Upper lobe of left lung (tissue), 6 donors: ENCODE measurements at places on chromosomes 7 and 10.

DNA sequence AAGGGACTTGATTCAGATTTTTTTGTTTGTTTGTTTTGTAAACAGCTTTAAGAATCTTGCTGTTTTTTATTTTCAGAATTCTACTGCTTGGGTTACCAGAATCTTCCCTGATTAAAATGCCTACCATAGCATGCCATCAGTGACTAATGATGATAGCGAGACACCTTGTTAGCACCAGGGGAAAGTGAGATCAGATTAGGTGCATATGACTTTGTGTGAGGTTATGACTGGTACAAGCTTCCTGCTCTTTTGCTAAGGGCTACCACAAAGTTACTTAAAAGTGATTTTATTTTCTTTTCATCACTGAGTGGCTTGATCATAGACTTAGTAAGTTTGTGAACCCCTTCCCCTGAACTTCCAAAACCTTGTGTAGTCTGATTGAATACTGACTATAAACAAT lies 93.5 kb downstream of the SND1 start:
- no peak for DNase-seq
- no peak overlapping the region for H3K27ac ChIP-seq
- H3K4me3 ChIP-seq = no peak overlapping the region
- H3K27me3 ChIP-seq = no peaks in the 10 kb centered on the region
- H3K4me1 ChIP-seq = no peaks in the 10 kb centered on the region

GRCh38 chr10:71627956-71628355 lies 91.6 kb downstream of the C10orf105 start:
- H3K27me3 ChIP-seq = no peaks in the 10 kb centered on the region
- no peak overlapping the region for H3K27ac ChIP-seq
- DNase-seq = no peak
- no peaks in the 10 kb centered on the region for H3K4me1 ChIP-seq
- H3K36me3 ChIP-seq = no peaks in the 10 kb centered on the region

- no peak overlapping the region for H3K4me3 ChIP-seq
- no peak overlapping the region for H3K27ac ChIP-seq
- H3K4me1 ChIP-seq = peaks cover 5% of the 10 kb centered on the region
- no peaks in the 10 kb centered on the region for H3K36me3 ChIP-seq
- no peaks in the 10 kb centered on the region for H3K27me3 ChIP-seq
These were observed 50.5 kb upstream of the YAE1 start for GRCh38 chr7:39515534-39516228.

- H3K27ac ChIP-seq = no peak overlapping the region
- H3K4me3 ChIP-seq = no peak overlapping the region
- H3K4me1 ChIP-seq = peaks cover 6% of the 10 kb centered on the region
- no peak for DNase-seq
These were observed 268.9 kb downstream of the ADK start for GRCh38 chr10:74419958-74420375.

GRCh38 chr10:61140765-61141392 lies 196.9 kb upstream of the RHOBTB1 start:
- H3K36me3 ChIP-seq = no peaks in the 10 kb centered on the region
- H3K4me1 ChIP-seq = no peaks in the 10 kb centered on the region
- no peak overlapping the region for H3K4me3 ChIP-seq
- no peak for DNase-seq
- no peaks in the 10 kb centered on the region for H3K27me3 ChIP-seq

DNA sequence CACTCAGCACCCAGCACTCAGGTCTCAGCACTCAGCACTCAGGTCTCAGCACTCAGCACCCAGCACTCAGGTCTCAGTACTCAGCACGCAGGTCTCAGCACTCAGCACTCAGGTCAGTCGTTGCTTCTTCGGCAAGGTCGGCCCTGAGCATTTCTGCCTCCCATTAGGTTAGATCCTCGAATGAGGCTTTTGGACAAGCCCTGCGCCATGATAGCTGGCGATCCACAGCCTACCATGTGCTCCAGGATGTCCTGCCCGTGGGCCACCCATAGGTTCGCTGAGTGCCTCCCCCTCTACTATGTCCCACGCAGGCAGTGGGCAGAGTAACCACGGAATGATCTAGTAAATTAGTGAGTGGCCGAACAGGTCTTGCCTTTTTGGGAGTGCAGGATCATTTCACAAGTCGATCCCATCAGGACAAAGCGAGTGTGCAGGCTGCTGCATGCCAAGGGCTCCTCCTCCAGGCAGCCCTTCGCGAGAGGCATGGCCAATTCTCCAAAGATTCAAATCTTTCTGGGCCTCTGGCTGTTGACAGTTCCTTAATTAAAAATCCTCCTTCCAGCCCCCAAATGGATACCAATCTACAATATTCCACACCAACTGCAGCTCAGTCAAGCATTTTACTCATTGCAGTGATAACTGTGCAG lies 206.3 kb downstream of the ADARB2 start:
- no peak overlapping the region for H3K27ac ChIP-seq
- no peaks in the 10 kb centered on the region for H3K27me3 ChIP-seq
- no peaks in the 10 kb centered on the region for H3K4me1 ChIP-seq
- no peak overlapping the region for H3K4me3 ChIP-seq
- no peaks in the 10 kb centered on the region for H3K36me3 ChIP-seq

DNA sequence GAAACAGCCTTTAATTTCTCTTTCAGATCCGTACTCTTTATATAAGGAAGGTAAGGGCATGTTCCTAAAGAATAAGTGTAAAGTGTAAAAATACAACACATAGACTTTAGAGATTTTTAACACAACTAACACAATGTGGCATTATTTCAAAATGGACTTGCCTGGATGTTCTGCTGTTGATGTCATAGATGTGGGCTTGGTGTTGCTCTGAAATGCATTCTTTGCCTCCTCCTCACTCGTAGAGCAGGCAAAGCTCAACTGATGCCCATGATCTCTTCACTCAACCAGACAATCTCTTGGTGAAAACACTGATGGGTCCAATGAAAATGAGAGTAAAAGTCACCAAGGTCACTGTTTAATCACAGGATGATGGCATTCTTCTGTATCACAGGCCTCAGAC lies 174.2 kb upstream of the TCERG1L start:
- H3K4me1 ChIP-seq = no peaks in the 10 kb centered on the region
- no peak overlapping the region for H3K4me3 ChIP-seq
- H3K36me3 ChIP-seq = no peaks in the 10 kb centered on the region
- no peaks in the 10 kb centered on the region for H3K27me3 ChIP-seq
- H3K27ac ChIP-seq = no peak overlapping the region

DNA sequence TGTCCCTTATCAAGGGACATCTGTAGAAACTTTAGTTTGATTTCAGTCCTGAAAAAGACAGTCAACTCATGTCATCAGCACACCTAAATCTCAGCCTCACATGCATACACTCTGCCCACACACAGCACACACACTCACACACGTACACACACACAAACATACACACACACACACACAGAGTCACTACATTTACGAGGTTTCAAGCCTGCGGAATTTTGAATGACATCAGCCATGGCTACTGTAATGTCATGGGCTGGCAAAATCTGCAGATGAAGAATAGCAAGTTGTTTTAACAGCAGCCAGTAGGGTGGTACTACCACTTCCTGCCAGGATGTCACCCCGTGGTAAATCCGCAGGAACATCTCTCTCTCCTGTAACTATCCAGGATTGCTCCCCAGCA lies 37.1 kb upstream of the EZH2 start:
- H3K27ac ChIP-seq = no peak overlapping the region
- H3K36me3 ChIP-seq = no peaks in the 10 kb centered on the region
- no peak for DNase-seq
- no peaks in the 10 kb centered on the region for H3K4me1 ChIP-seq

DNA sequence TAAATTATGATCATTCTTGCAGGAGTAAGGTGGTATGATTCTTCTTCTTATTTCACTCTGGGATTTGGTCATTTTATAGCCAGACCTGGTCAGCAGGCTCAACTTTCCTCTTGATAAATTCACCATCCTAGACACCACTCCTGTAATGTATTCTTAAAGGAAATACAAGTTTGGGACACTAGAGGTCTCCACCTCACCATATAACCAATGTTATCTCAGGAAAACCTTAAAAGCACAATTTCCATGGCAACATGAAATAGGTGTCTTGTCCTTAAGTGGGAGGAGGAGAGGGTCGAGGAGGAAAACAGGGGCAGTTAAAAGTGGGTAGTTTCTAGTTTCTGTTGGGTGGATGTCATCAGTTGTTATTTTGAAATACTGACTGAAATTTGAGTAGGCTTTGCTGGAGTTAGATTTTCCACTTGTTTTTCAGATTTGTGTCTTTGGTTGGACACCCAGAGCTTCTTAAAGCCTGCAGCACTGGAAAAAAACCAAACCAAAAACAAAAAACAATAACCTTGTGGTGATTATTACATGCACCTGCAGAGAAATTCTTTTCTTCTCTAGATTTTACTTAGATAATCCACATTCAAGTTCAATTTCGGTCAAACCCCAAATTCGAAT lies 163.1 kb downstream of the PRKCQ start:
- H3K27ac ChIP-seq = no peak overlapping the region
- H3K27me3 ChIP-seq = no peaks in the 10 kb centered on the region
- no peak overlapping the region for H3K4me3 ChIP-seq
- H3K4me1 ChIP-seq = no peaks in the 10 kb centered on the region
- no peaks in the 10 kb centered on the region for H3K36me3 ChIP-seq
- no peak for DNase-seq

- no peak overlapping the region for H3K27ac ChIP-seq
- no peak for DNase-seq
- no peaks in the 10 kb centered on the region for H3K4me1 ChIP-seq
- no peaks in the 10 kb centered on the region for H3K36me3 ChIP-seq
- H3K27me3 ChIP-seq = no peaks in the 10 kb centered on the region
- H3K4me3 ChIP-seq = no peak overlapping the region
These were observed 287.1 kb upstream of the NEBL start for GRCh38 chr10:21184216-21184615.

- H3K36me3 ChIP-seq = no peaks in the 10 kb centered on the region
- H3K4me3 ChIP-seq = no peak overlapping the region
- no peaks in the 10 kb centered on the region for H3K27me3 ChIP-seq
- DNase-seq = no peak
- H3K4me1 ChIP-seq = no peaks in the 10 kb centered on the region
- no peak overlapping the region for H3K27ac ChIP-seq
These were observed 21.2 kb downstream of the LSMEM1 start for GRCh38 chr7:112501801-112502503.

DNA sequence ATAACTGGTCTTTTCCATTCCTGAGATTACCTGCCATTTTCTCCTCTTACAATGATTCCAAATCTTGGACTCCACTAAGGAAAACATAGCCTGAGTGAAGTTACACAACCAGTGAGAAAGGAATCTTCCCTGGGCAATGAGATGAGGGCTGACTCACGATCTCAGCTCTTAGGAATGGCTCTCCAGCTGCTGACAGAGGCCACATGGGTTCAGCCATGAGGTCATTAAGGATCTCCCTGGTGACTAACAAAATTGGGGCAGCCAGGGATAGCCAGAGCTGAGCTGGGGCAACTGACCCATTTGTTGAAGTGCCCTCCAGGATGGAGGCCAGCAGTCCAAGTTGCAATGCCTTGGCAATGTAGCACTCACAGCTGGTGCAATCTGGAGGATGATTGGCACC lies 78.7 kb upstream of the MKLN1 start:
- no peaks in the 10 kb centered on the region for H3K27me3 ChIP-seq
- H3K36me3 ChIP-seq = no peaks in the 10 kb centered on the region
- no peak for DNase-seq
- no peak overlapping the region for H3K4me3 ChIP-seq
- peaks cover 6% of the 10 kb centered on the region for H3K4me1 ChIP-seq
- no peak overlapping the region for H3K27ac ChIP-seq

GRCh38 chr10:29106287-29106686 lies 182.6 kb upstream of the LYZL1 start:
- no peak overlapping the region for H3K4me3 ChIP-seq
- no peak overlapping the region for H3K27ac ChIP-seq
- no peak for DNase-seq
- H3K4me1 ChIP-seq = no peaks in the 10 kb centered on the region
